ENCODE measurements at places on chromosomes 12 and 14. TPM values are rescaled to one million over a fixed set of nuclear protein-coding genes. Genes with fewer than 3 reads are reported as not detected.

Gene KRT7
- total RNA-seq: not detected

Gene EPYC
- not detected for total RNA-seq

DNA sequence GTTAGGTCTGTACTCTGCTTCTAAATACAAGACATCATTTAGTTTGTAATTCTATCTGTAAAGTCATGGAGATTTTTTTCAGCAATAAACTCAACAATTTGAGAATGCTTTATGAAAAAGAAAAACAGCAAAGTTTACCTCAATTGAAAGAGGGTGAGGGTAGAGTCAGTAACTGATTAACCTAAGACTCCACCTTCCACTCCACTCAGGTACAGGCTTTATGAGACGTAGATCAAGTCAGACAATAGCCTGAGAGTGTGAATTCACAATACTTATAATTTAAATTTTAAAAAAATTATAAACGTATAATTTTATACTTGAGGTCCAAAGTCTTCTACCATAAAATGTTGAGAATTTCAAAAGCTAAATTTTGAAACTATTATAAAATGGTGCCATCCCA, 45.9 kb downstream of the BCL2L14 start:
- no peak for DNase-seq

- no peak for DNase-seq
Observed at GRCh38 chr14:69149461-69150244, 3.3 kb downstream of the DCAF5 start.

DNA sequence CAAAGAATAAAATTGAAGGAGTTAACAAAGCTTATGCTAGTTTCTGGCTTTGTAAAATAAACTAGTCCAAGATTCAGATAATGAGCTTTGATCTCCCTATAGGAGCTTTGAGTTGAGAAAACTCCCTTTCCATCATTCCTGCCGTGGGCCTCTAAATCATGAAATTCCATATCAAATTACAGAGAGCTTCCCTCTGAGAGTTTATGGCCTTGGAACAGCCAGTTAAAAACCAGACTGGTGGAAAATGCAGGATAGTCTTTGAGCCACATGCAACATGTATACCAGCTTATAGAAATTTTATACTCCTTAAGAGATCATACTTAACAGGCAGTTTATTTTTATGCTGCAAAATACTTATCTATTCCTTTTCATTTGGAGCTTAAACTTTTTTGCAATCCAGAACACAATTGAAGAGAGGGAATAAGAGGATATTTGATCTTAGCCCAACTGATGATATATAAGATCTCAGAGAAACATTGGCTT, 175.8 kb upstream of the ATP2B1 start:
- DNase-seq: no peak
